ENCODE measurements at places on chromosomes 5 and 9.

GRCh38 chr5:143316337-143316736, 87.1 kb downstream of the NR3C1 start:
- DNase-seq, result no peak

DNA sequence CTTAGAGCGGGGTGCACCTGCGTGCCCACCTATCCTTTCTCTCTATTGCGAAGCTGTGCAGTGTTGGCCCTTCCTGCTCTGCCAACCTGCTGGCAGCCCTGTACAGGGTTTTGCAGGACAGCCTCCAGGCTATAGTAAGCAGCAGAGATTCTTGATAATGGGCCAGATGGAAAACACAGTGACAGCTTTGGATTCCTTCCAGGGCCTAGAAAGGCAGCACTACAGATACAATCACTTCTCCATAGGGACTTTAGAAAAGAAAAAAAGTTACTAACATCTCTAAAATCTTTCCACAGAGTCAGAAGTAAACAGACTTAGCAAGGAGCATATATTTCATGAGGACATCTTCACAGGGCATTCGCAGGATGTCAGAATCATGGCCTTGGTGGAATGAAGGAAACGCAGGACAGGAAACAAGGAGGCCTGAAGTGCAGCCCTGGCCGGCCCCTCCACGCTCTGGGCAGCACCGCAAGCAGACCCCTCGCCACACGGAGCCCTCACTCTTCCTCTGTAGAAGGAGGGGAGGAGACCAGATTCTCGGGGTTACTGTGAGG, 172.1 kb upstream of the GAS1 start:
- no peak for DNase-seq

- no peak for DNase-seq
These were observed 52.4 kb downstream of the CDC14B start for GRCh38 chr9:96567203-96567700.

DNA sequence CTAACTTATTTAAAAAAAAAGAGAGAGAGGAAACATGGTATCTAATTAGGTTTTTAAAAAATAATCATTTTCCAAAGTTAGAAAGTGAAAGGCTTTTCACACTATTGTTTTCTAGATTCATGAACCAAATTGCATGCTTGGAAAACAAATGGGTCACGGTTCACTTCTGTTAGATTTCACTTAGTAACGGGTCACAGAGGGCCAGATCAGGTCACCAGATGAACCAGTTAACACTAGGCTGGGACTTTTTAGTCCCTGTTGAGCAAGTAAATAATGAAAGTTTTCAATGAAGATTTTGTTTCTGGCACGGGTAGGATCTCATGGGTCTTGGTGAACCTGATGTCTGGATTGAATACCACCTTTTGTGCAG, 207.2 kb upstream of the RFX3 start:
- no peak for DNase-seq

DNA sequence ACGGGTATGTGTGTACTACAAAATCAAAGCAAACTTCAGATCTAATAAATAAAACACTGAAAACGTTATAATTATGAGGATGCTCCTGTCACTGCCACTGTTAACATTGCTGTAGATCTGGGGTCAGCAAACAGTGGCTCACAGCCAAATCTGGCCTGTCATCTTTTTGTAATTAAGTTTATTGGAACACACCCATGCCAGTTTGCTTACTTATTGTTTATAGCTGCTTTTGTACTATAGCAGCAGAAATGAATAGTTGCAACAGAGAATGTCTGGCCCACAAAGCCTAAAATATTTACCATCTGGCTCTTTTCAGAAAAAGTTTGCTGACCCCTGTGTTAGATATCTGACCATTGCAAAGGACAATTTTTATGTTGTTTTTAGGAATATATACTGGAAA, 32.1 kb downstream of the PRRC1 start:
- no peak for DNase-seq

GRCh38 chr9:127340721-127341120, 56.2 kb upstream of the SLC2A8 start:
- no peak for DNase-seq

GRCh38 chr9:134029248-134030226, 4.3 kb downstream of the BRD3OS start:
- no peak for DNase-seq

- DNase-seq, result no peak
These were observed 1259.0 kb upstream of the NUDT12 start for GRCh38 chr5:104821606-104822005.

DNA sequence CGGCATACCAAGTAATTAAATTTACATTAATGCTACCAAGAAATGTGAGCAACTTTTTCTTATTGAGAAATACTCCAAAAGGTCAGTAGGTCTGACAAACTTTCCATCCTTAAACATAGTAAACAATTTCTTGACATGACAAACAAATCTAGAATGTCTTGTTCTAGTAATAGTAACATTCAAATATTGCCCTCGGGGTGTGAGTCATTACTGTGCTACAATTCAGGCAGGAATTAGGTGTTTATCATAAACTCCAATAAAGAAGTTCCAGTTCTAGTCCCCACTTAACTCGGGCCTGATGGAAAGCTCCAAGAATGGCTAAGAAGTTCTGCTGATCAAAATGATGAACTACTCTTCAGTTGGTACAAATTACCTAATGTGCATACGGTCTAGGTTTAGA, 235.6 kb upstream of the TUSC1 start:
- DNase-seq, result no peak

- DNase-seq, result no peak
These were observed 219.5 kb downstream of the TMEM161B start for GRCh38 chr5:88049156-88049555.

DNA sequence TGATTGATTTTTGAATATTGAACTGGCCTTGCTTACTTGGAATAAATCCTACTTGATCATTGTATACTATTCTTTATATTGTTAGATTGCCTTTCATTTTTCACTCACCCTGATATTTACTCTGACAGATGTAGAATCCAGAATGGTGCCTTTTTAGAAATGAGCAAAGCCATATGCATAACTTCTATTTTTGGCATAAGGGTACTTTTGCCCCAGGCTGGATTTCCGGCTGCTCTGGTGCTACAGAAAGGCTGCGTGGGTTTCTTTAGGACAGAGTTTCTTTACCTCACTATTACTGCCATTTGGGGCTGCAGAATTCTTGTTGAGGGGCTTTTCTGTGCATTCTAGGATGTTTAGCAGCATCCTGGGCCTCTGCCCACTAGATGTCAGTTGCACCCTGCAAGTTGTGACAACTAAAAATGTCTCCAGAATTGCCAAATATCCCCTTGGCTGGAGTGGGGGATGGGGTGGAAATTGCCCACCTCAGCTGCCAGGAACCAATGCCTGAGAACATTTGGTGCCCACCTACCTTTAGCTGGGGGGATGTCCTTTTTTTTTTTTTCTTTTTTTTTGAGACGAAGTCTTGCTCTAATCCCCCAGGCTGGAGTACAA, 50.1 kb downstream of the SLC36A1 start:
- DNase-seq, result no peak

- no peak for DNase-seq
These were observed 66.9 kb downstream of the FER start for GRCh38 chr5:108814551-108814950.

DNA sequence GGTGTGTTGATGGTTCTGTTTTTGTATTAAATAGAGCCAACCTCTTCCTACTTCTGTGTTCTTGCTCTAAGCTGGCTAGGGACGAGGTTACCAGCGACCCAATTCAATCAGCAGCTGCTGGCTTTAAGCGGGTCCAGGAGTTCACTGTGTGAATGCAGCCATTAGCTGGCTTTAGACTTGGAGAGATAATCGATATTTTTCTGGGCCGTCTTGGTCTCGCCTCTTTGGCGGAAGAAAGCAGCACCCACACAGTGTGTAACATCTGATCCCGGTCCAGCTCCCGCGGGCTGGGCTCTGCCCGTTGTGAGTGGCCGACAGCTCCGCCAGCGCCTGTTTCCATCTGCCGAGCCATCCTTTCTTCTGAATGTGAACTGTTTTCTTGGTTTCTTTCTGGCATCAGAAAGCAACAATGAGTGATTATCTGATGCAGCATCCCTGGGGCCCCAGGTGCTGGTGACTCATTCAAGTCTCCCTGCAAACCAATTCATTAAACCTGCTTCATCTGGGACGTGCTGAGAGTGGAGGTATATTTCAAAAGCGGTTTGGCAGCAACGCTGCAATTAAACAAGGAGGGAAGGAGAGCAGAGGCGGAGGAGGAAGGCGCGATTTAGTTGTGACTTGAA, 90.8 kb upstream of the IRX4 start:
- no peak for DNase-seq

DNA sequence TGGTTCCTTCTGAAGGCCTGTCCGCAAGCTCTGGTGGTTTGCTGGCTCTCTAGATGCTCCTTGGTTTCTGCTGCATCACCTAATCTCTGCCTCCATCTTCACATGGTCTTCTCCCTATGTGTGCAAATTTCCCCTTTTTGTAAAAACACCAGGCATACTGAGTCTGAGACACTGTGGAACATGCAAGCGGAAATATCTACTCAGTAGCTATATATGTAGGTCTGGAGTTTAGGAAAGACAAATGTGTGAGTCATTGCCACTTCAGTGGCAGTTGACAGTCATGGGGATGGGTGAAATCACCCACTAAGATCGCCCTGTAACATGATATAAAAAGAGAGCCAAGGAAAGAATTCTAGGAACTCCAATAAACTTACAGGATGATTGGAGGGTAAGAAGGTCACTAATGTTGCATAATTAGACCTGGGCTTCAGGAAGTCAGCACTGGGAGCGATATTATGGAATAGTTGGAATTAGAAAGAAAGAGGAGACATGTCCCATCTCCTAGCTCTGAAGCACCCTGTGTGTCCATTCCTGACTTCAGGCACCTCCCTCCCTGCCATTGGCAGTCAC, 22.7 kb upstream of the UBLCP1 start:
- DNase-seq, result peak; percentile 8

DNA sequence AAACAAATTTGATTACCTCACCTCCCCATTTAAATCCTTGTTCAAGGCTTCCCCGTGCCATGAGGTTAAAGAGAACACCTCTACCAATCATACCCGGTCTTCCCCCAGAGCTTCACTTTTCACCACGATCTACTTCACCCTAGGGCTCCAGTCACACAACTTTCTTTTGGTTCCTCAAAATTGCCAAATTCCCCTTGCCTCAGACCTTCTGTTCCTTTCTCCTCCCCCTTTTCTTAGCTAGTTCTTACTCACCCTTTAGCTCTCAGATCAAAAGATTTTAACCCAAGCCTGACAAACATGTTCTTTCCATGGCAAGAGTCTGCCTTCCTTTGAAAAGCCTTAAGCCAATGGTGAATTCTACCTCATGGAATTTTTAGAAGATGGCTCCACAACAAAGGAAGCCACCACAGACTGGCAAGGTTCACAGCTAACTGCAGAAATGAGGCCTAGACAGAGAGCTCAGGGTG, 56.7 kb downstream of the MAPKAP1 start:
- DNase-seq, result no peak

GRCh38 chr5:45383985-45384384, 312.2 kb downstream of the HCN1 start:
- no peak for DNase-seq

- no peak for DNase-seq
These were observed 506.0 kb downstream of the HTR1A start for GRCh38 chr5:63456279-63456678.

DNA sequence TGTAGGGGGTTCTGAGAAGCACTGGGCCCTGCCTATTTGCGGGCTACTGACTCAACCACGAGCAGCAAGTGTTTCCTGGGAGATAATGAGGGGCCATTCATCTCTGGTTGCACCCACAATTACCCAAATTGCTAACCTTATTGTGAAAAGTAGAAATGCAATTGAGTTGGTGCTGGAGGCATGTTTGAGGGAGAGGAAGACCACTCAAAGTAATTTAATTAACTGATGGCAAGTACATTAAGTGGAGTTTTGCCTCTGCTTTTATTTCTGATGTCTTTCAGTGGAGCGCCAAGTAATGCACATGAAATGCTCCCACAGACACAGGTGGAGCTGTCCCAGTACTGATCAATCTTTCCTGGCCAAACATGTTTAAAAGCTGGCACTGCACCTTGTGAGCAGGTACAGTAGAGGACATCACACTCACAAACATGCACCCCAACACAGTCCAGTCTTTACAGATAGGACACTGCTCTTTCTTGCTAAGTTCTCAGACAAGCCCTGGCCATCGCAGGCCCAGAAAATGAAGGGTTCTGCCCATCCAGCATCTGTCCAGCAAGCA, 195.4 kb downstream of the HSPA4 start:
- no peak for DNase-seq

- no peak for DNase-seq
These were observed 869.2 kb downstream of the EFNA5 start for GRCh38 chr5:106801554-106801953.

- no peak for DNase-seq
These were observed 92.9 kb upstream of the IQGAP2 start for GRCh38 chr5:76310208-76310607.

DNA sequence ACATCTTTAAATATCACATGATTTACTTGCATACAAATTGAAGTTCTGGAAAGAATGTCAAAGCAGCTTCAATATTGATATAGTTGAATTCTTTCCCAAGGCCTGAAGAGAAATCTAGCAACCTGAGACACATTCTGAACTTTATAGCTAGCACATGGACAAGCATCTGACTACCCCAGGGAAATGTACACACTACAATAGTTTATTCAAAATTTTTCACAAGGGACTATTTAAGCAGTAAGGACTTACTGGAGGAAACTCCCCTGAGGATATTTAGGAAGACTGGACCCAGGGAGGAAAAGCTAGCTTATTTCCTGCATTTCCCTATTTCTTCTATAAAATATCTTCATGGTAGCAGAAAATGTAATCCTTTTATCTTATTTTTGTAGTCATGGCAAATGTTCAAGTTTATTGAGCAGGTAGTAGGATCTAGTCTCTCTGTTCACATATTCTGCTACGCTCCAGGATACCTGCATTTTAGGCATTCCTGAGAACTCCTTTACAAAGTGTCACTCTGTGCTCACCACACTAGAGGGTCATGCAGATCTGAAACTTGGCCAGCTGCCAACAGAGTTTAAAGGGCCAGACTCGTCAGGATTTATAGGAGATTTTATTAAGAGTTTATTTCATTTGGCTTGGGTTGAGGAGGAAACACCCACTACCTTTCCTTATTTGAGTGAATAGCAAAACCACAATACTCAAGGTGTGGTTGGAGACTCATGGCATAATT, 348.4 kb upstream of the FTMT start:
- no peak for DNase-seq

DNA sequence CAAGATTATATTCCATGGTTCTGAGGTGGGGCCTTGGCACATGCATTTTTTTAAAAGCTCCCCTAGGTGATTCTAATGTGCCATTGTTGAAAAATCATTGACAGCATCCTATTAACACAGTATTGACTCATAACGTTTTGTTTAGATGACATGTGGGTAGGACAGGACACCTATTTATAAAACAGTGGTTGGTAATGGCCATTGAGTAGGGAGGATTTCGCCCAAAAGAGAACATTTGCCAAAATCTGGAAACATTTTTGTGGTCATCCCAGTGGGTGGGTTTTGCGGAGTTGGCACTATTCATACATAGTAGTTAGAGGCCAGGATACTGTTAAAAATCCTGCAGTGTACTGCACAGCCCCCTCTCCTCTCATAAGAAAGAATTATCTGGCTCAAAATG, 6.4 kb upstream of the CHD1 start:
- DNase-seq, result no peak

- no peak for DNase-seq
These were observed 86.4 kb downstream of the GALNT10 start for GRCh38 chr5:154276973-154277331.
